ENCODE measurements at places on chromosomes 16 and 17.
A peak's percentile ranks its signal among the peaks of the same experiment; 100 is the strongest.

DNA sequence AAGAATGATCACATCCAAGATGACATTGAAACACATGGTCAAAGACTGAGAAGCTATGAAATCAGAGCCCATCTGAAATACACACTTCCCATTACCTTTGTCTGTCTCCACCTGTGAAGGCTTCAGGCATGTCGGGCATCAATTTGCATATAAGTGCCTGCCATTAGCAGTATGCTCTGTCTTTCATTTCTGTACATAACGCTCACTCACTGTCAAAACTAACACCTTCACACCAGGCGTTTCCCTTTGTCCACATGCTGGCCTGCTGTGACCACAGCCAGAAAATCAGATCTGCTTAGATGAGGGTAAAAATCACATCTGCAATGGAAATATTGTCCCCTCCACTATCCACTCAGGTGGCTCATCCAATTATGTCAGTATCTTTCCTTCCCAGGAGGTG, 524.8 kb downstream of the TOX3 start:
- no peaks in the 10 kb centered on the region for H3K36me3 ChIP-seq
- no peaks in the 10 kb centered on the region for H3K4me1 ChIP-seq
- no peaks in the 10 kb centered on the region for H3K27me3 ChIP-seq
- no peak overlapping the region for H3K4me3 ChIP-seq
- no peak for DNase-seq

- H3K36me3 ChIP-seq: peaks cover 38% of the 10 kb centered on the region
- peak overlapping the region; percentile 97 for H3K27ac ChIP-seq
- H3K4me3 ChIP-seq: peak overlapping the region; percentile 94
- DNase-seq: no peak
Observed at GRCh38 chr16:88700322-88700635, 5.9 kb downstream of the RNF166 start.

DNA sequence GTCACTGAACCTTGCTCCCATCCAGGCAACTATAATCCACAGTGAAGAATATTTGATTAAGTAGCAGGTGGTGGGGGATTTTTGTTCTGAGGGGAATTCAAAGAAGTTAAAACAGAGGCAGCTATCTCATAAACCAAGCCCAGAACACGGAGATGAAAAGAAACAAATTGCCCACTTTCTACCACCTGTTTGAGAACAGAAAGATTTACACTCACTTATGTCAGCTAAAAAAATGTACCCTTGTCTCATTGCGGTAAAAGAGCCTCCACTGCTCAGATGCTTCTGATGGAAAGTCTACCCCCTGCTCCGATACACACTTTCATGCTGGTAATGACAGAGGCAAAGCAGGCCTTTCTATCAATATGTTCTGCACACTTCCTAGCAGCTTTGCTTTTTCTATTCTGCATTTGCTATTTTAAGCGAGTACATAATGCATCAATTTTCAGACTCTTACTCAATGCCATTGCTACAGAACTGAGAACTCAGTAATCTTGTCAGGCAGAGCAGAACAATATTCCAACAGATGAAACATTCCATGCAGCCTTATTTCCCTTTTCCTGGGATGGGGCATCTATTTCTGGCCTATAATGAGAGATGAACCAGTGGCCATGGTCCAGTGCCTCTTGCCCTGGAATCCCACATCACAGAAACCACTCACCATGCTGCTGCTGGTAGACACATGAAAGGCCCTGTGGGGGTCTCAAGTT, 29.0 kb downstream of the CDK5R1 start:
- H3K4me1 ChIP-seq: peaks cover 63% of the 10 kb centered on the region
- peak overlapping the region; percentile 85 for H3K27ac ChIP-seq
- no peaks in the 10 kb centered on the region for H3K36me3 ChIP-seq
- peak overlapping the region; percentile 13 for H3K4me3 ChIP-seq
- peak; percentile 44 for DNase-seq
- H3K27me3 ChIP-seq: no peaks in the 10 kb centered on the region

DNA sequence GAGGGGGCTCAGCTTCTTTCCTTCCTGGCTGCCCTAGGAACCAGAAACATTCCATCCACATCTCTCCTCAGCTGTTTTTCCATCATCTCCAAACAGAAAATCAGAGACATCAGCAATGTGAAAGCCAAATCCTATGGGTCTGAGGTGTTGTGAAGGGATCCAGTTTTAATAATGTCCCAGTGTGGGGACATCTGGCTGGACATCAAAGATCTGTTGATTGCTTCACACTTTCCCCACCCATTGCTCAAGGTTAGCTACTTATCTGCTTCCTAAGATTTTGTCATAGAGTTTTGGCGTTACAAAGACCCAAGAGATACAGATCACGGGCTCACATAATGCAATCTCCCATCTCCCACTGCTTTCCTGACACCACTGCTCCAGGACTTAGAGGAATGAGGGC, 47.8 kb upstream of the AXIN2 start:
- no peaks in the 10 kb centered on the region for H3K36me3 ChIP-seq
- H3K27me3 ChIP-seq: no peaks in the 10 kb centered on the region
- no peak overlapping the region for H3K27ac ChIP-seq

DNA sequence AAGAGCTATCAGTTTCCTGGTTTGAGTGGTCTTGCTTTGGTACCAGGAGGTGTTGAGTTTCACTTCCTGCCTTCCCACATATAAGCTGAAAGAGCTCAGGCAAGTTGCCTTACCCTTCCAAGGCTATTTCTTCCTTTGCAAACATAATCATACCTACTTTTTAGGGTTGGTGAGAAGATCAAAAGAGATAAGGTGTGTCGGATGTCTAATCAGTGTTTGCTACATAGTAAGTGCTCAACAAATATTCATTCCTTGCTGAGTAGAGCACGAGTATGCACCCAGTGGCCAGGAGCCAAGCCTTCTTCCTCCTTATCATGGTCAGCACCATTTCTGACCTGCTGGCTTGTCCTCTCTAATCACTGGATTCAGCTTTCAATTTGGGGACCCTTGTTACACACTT, 12.7 kb upstream of the TMEM98 start:
- H3K27me3 ChIP-seq: peaks cover 3% of the 10 kb centered on the region
- no peak overlapping the region for H3K4me3 ChIP-seq
- DNase-seq: no peak
- H3K4me1 ChIP-seq: peaks cover 29% of the 10 kb centered on the region

DNA sequence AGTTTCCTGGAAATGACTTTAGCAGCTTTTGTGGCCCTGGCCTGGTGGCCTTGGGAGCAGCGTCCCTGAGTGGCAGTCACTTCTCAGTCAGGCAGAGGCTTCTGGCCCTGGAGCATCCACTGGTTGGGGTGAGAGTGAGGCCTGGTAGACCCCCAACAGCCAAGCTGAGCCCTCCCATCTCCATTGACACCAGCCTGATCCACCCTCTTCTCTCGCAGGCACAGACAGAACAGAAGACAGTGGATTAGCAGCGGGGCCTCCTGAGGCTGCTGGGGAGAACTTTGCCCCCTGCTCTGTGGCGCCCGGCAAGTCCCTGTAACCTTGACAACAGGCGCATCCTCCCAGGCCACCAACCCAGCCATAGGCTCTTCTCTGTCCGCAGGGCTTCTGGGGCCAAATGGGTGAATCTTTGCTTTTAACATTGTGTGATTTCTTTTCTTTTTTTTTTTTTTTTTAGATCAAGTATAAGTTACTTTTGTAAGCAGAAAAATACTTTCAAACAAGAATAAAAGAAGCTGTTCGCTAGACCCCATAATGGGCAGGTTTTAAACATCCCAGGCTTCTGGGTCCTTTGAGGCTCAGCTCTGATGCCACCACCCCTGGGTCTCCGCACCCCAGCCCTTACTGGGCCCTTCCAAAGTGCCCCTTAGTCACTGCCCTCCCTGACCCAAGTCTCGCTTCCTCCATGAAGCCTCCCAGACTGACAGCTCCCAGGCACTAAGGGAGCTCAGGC, 12.7 kb upstream of the FLYWCH1 start:
- H3K4me1 ChIP-seq: peaks cover 4% of the 10 kb centered on the region
- no peaks in the 10 kb centered on the region for H3K36me3 ChIP-seq
- H3K4me3 ChIP-seq: no peak overlapping the region
- no peak overlapping the region for H3K27ac ChIP-seq
- DNase-seq: no peak

- no peak overlapping the region for H3K4me3 ChIP-seq
- no peak overlapping the region for H3K27ac ChIP-seq
- H3K27me3 ChIP-seq: peaks cover 7% of the 10 kb centered on the region
- H3K4me1 ChIP-seq: no peaks in the 10 kb centered on the region
Observed at GRCh38 chr17:47267354-47267828, 13.8 kb downstream of the ITGB3 start.

DNA sequence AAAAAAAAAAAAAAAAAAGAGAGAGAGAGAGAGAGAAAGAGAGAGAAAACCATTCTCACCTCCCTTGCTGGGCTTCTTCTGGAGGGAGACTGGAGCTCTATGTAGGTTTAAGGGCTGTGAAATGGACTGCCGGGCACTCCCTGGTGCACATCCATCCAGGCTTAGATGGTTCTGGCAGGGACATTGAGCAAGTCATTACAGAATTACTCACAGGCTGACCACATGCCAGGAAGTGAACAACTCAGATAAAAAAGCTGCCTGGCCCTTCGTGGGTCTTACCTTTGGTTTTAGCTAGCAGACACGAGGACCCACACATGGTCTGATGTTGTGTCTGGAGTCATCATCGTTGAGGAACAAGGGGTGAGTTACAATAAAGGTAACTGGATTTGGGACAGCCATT, 847.4 kb upstream of the EEF2KMT start:
- no peak overlapping the region for H3K4me3 ChIP-seq
- no peak for DNase-seq
- no peaks in the 10 kb centered on the region for H3K4me1 ChIP-seq
- H3K36me3 ChIP-seq: no peaks in the 10 kb centered on the region

- no peak overlapping the region for H3K4me3 ChIP-seq
- no peak overlapping the region for H3K27ac ChIP-seq
- H3K27me3 ChIP-seq: no peaks in the 10 kb centered on the region
- H3K36me3 ChIP-seq: no peaks in the 10 kb centered on the region
- H3K4me1 ChIP-seq: peaks cover 6% of the 10 kb centered on the region
Observed at GRCh38 chr17:32609085-32609484, 122.3 kb downstream of the CDK5R1 start.

GRCh38 chr16:86379505-86379846, 130.9 kb upstream of the FOXF1 start:
- H3K4me3 ChIP-seq: no peak overlapping the region
- DNase-seq: no peak
- no peaks in the 10 kb centered on the region for H3K4me1 ChIP-seq
- no peak overlapping the region for H3K27ac ChIP-seq

GRCh38 chr16:9647981-9648701, 534.1 kb downstream of the GRIN2A start:
- H3K36me3 ChIP-seq: no peaks in the 10 kb centered on the region
- no peak overlapping the region for H3K4me3 ChIP-seq
- DNase-seq: no peak

DNA sequence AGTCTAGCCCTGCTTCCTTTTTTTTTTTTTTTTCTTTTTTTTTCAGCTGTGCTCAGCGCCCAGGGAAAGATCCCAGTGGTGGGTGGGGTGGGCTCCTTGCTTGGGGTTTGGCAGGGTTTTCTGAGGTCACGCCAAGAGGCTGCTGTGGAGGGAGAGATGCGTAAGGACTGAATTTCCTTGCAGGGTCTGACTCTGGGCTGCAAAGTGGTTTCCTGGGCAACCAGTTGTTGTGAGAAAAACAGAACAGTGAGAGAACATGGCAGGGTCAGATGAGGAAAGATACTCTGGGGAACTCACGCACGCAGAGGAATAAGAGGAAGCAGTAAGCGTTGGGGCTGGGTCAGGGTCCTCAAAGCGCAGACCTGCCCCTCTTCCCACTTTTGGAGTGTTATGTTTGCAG, 119.5 kb downstream of the IRF8 start:
- DNase-seq: peak; percentile 16
- H3K36me3 ChIP-seq: peaks cover 3% of the 10 kb centered on the region
- H3K4me3 ChIP-seq: no peak overlapping the region
- H3K27me3 ChIP-seq: peaks cover 38% of the 10 kb centered on the region

- H3K4me1 ChIP-seq: peaks cover under 1% of the 10 kb centered on the region
- H3K4me3 ChIP-seq: no peak overlapping the region
- no peaks in the 10 kb centered on the region for H3K27me3 ChIP-seq
- H3K36me3 ChIP-seq: no peaks in the 10 kb centered on the region
- DNase-seq: no peak
Observed at GRCh38 chr17:56624912-56625311, 31.4 kb downstream of the NOG start.

DNA sequence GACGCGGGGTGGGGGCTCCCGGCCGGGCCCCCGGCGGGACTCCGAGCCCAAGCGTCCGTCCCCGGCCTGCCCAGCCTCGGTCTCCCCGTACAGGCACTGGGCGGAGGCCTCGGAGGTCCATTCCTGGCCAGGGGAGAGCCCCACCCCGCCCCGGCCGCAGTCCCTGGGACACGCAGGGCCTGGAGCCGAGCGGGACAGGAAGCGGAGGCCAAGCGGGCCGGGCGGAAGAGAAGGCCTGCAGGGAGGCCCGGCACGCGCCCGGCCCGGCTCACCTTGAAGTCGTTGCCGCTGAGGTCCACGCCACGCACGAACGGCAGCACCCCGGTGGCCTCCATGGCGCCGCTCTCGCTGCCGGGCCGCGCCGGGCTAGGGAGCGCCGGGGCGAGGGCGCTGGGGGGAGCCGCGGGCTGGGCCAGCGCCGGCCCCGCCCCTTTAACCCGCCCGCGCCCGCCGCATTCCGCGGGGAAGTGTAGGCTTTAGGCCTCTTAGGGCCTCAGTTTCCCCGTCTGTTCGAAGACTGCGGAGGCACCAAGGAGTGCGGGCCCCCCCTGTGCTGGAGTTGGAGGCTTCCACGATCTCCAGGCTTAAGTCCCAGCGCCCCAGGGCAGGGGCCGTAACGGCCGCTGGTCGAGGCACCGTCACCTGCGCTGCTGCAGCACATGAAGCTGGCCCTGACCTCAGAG, at the start of gene FLII:
FLII (minus strand) TSS at position 383 of the 683 bp plus-strand sequence; CDS start at position 335, 48 bp downstream.
- peak within 1 kb of the TSS; percentile 92 for H3K27ac ChIP-seq
- H3K36me3 ChIP-seq: peaks cover 6% of the 10 kb centered on the region
- peaks cover 38% of the 10 kb centered on the region for H3K4me1 ChIP-seq
- H3K27me3 ChIP-seq: no peaks in the 10 kb centered on the region

GRCh38 chr17:47811709-47812108, 9.9 kb downstream of the OSBPL7 start:
- no peak for DNase-seq
- H3K27me3 ChIP-seq: no peaks in the 10 kb centered on the region
- peaks cover 7% of the 10 kb centered on the region for H3K4me1 ChIP-seq
- H3K4me3 ChIP-seq: no peak overlapping the region
- H3K27ac ChIP-seq: no peak overlapping the region

DNA sequence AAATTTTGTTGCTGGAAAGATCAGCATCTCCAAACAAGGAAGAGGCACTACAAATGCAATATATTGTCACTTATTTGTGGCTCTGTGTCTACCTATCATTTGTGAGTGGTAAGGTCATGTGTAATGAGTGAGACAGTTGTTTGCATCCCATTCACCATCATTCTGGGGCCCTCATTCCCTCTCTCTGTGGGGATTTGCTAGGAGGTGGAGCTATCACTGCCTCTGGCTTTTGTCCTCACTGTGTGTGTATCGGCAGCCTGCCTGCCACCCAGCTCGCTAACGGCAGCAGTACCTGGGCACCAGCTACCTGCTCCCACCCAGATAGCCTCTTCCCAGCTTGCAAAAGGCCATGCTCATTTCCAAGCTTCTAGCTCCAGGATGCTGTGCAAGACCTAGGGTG, 379.2 kb upstream of the ZFHX3 start:
- peaks cover 1% of the 10 kb centered on the region for H3K27me3 ChIP-seq
- H3K4me1 ChIP-seq: no peaks in the 10 kb centered on the region
- no peak for DNase-seq
- no peak overlapping the region for H3K27ac ChIP-seq
- no peak overlapping the region for H3K4me3 ChIP-seq
